Suppressor macrophage treated with lipopolysaccharide for 4 hours (primary cell): ENCODE measurements at places on chromosomes 16 and 17.

DNA sequence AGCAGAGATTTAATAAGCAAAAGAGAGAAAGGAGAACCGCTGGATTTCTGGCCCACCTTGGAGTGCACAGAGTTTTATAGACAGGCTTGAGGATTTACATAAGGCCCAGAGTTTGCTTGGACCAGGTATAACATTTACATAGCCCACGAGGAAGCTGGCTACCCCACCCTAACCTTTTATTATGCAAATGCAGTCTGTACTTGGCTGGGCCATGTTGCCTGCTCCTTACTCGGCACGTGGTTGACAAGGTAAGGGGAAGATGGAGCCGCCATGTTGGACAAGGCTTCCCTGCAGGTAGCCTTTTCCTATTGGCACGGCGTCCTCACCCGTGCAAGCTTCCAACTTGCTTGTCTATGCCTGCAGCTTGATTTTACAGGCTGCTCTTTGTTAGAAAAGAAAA lies 35.2 kb upstream of the HS3ST3A1 start:
- DNase-seq = no peak

- DNase-seq = peak; percentile 70
These were observed 7.0 kb downstream of the CYTH1 start for GRCh38 chr17:78774956-78775571.

DNA sequence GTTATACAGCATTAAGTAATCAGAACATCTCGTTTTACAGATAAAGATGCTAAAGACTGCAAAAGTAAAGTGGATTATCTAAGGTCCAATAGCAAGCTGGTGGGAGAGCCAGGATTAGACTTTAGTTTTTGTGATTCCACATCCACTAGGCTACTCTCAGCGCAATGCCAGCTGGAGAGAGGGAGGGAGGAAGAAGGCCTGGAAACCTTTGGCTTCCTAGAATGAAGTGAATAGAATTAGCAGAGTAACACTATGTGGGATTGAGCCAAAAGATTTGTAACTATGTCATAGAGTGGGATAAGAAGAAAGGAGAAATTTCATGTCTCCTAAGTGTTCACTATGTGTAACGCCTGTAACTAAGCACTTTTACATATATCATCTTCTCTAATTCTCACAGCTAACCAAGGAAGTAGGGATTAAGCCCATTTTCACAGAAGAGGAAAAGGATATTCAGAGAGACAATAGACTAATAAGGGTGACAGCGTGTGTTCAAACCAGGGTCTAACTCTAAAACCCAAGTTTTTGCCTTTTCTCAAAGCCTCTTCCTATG lies 25.4 kb upstream of the NSRP1 start:
- DNase-seq = no peak

GRCh38 chr17:78258323-78259191 lies 27.1 kb downstream of the TMEM235 start:
- DNase-seq = peak; percentile 70

GRCh38 chr17:15944759-15945526 lies at the start of gene ADORA2B:
ADORA2B (plus strand) TSS chr17:15945130; CDS start chr17:15945249, 119 bp downstream.
- DNase-seq = peak; percentile 77

GRCh38 chr17:60598001-60598736 lies 1.8 kb upstream of the PPM1D start:
- DNase-seq = peak; percentile 83

- no peak for DNase-seq
These were observed 41.9 kb upstream of the EMP2 start for GRCh38 chr16:10622036-10622921.

DNA sequence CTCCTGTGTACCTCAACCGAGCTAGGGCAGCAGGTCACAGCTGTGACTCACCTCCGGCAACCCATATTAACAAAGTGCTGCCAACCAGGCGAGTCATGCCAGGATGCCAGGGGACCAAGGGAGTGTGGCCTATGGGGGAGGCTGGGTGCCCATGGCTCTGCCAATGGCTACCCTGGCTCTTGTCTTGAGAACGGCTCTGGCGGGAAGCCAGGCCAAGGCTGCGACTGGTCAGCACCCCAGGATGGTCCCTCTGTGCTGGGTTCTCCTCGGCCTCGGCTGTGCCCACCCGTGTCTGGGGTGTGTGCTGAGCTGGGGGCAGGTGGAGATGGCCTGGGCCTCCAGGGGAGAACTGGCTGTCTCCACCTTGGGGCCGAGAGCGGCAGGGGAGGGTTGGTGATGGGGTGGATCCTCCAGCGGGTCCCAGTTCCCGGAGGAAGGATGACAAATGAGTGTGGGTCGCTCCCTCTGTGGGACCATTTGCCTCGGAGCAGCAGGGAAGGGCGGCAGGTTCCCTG lies 75.8 kb downstream of the MRC2 start:
- DNase-seq = no peak

GRCh38 chr17:29102046-29102445 lies 59.1 kb downstream of the PIPOX start:
- no peak for DNase-seq

DNA sequence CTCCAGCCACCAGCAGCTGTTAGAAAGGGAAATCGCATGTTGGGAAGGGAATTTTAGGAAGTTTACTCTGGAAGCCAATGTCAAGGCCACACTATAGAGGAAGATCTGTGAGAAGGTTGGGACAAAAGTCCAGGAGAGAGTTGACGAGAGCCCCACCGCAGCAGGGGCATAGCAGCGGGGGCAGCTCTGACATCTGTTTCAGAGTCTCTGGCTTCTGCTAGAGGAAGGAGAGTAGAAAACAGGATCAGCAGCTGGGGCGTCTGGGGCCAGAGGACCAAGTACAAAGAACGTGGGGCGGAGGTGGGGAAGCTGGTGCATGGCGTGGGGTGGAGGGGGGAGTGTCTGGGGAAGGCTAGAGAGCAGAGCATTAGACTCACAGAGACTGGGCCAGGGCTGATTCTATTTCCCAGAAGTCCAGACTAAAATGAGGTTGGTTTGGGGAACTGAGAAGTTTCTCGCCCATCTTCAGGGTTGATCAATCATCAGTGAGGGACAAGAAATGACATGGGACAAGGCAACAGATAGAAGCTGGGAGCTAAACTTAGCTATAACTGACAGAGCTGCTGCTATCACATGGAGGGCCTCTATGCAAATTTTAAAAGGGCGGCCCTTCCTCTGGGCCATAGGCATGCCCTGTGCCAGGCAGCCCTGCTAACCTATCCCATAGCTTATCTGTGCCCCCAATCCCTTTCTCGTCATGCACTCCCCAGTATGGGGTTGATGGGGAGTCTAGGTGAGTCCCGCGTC lies 1.2 kb downstream of the RABEP2 start:
- DNase-seq = peak; percentile 58

DNA sequence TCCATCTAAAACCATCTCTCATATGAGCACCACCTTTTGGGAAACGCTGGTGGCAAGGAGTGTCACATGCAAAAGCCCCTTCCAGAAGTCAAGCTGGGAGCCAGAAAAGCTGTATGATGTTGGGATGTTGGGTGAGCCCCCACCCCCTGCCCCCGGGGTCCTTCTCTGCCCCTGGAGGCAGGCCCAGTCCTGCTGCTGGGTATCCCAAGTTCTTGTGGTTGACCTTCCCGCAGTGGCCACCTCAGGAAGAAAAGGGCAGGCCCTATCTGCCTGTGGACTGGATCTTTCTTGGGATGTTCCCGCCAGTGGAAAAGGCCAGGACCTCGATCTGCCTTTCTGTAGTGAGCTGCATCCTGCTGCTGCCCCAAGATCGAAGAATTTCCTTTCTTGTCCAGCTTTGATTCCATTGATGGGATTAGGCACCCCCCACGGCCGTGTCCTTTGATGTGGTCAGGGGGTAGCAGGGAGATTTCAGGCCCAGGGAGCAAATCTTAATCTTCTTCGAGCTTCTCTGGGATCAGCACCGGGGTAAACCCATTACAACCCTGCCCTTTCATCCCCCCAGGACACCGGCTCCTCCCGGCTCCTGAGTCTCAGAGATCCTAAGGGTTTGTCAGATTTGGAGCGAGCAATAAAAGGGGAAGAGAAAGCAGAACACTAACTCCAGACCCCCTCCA lies 165.6 kb downstream of the RAB11FIP4 start:
- DNase-seq = no peak

- DNase-seq = peak; percentile 82
These were observed 20.9 kb upstream of the KRT19 start for GRCh38 chr17:41548844-41549595.

DNA sequence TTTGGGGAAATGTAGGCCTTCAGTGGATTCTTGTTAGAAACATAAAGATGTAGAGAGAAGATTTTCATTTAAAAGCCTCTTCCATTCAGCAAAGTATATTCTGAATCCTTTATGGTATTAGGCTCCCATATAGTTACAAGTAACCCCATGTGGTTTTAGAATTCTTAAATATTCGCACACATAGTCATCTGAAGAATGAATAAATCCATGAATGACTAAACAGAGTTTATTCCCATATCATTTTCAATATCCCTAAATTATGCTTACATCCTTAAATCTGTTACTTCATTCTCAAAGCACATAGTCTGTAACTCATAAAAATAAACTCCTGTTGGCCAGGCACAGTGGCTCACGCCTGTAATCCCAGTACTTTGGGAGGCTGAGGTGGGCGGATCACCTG lies 962.1 kb downstream of the KCNJ18 start:
- no peak for DNase-seq

- DNase-seq = no peak
These were observed 376 bp upstream of the STAC2 start for GRCh38 chr17:39225959-39226683.

- no peak for DNase-seq
These were observed 59.9 kb downstream of the ABR start for GRCh38 chr17:1119924-1120323.

DNA sequence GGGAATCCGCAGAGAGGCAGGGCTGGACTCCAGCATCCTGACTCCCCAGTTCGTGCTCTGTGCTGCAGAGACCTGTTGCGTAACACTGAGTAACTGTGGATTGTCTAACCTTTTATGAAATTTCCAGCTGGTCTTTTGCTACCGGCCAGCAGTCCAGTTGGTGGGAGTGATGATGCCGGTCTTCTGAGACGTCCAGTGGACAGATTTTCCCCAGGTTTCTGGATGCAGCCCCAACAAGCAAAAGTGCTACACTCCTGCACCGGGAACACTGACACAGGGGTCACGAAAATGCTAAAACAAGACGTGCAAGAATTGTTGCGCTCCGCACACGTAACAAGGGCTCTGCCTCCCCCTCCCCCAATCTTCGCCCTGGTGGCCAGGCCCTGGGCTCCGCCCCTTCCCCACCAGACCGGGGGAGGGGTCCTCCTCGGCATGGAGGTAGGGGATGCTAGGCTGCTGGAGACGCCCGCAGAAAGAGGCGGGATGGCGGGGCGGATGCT lies 701 bp upstream of the MRC2 start:
- peak; percentile 75 for DNase-seq

GRCh38 chr16:50878536-50878935 lies 136.7 kb downstream of the CYLD start:
- no peak for DNase-seq

- peak; percentile 32 for DNase-seq
These were observed 432.7 kb upstream of the ASIC2 start for GRCh38 chr17:33725675-33726271.

- DNase-seq = no peak
These were observed 14.7 kb downstream of the DRC3 start for GRCh38 chr17:17987187-17987896.

- peak; percentile 88 for DNase-seq
These were observed 4.5 kb downstream of the CCR7 start for GRCh38 chr17:40560592-40561293.

- DNase-seq = no peak
These were observed 14.3 kb downstream of the CYTH1 start for GRCh38 chr17:78767806-78768205.

- DNase-seq = no peak
These were observed 6.2 kb downstream of the C17orf100 start for GRCh38 chr17:6657633-6658287.

DNA sequence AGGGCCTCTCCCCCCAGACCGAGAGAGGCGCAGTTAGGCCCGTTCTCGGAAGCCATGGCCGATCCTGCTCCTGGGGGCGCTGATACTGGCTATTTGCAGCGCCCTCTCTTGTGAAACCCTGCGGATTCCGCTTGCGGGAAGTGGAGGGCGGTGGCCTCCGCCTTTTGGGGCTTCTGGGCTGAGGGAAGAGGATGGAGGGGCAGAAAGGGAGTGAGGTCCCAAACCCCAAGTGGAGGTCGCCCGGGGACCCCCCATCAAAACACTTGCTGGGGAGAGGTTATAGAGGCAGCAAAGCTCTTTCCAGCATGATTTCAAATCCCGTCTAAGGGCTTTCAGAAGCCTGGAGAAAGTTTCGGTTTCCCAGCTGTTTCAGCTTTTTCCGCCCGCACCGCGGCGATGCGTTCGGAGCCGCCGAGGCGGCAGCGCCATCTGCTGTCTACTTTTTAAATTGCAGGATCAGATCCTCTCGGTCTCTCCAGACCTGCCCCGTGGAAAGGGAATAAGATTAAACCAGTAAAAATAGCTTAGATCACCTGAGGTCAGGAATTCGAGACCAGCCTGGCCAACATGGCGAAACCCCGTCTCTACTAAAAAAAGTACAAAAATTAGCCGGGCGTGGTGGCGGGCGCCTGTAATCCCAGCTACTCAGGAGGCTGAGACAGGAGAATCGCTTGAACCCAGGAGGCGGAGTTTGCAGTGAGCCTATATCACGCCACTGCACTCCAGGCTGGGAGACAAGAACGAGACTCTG lies 15.8 kb downstream of the SNX20 start:
- peak; percentile 96 for DNase-seq

- DNase-seq = no peak
These were observed 43.5 kb downstream of the ABAT start for GRCh38 chr16:8717892-8718415.
